M059J (cell line): ENCODE measurements at places on chromosomes 2 and 18. TPM values are rescaled to one million over a fixed set of nuclear protein-coding genes. Genes with fewer than 3 reads are reported as not detected.

- no peak for DNase-seq
These were observed 6.0 kb upstream of the BMP10 start for GRCh38 chr2:68877079-68877772.

Gene ABCG5
- total RNA-seq, result not detected in 2 replicates

- no peak for DNase-seq
These were observed 261.3 kb upstream of the CCDC68 start for GRCh38 chr18:55220523-55220922.

- DNase-seq, result peak; percentile 89
These were observed 8.5 kb upstream of the RMDN2 start for GRCh38 chr2:37916512-37917082.

Gene CYP27C1
- total RNA-seq, result 0.96 and 1.7 TPM in 2 replicates

- no peak for DNase-seq
These were observed 47.3 kb upstream of the MRPL33 start for GRCh38 chr2:27724191-27724590.
